ENCODE measurements at places on chromosomes 2 and 18. TPM values are rescaled to one million over a fixed set of nuclear protein-coding genes. Genes with fewer than 3 reads are reported as not detected.

DNA sequence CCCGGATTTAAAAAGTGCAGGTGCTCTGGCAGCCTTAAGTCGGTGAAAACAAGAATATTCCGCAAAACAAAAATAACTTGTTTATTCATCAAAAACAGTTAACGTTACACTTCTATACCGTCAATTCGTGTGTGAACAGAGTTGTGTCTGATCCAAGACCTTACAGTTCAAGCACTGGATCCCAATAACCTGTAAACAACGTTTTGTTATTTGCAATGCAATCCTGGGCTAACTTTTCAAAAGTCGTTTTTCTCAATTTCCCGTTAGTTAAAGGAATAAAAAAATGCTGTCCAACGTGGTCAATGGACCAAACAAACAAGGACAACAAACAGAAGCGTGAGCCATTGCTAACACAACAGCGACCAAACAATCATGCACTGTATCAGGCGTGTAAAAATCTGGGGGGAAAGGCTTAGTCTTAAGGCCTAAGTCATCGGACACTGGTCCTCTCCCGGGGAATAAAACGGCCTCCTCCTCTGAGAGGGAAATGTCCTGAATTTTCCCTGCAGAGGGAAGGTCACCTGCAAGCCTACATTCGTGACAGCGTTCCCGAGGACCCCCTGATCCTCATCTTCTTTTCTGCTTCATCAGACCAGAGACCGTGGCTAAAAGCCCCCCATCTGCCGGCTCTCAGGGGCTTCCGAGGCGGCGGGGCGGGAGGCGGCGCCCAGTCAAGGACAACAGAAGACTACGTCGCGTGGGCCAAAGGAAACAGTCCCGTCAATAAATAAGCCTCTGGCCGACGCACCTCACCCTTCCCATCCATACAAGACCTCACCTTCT is 490 bp downstream of the NDUFS1 start:
- DNase-seq: peak; percentile 16

Gene CCDC74B
- total RNA-seq: 8.6 TPM

DNA sequence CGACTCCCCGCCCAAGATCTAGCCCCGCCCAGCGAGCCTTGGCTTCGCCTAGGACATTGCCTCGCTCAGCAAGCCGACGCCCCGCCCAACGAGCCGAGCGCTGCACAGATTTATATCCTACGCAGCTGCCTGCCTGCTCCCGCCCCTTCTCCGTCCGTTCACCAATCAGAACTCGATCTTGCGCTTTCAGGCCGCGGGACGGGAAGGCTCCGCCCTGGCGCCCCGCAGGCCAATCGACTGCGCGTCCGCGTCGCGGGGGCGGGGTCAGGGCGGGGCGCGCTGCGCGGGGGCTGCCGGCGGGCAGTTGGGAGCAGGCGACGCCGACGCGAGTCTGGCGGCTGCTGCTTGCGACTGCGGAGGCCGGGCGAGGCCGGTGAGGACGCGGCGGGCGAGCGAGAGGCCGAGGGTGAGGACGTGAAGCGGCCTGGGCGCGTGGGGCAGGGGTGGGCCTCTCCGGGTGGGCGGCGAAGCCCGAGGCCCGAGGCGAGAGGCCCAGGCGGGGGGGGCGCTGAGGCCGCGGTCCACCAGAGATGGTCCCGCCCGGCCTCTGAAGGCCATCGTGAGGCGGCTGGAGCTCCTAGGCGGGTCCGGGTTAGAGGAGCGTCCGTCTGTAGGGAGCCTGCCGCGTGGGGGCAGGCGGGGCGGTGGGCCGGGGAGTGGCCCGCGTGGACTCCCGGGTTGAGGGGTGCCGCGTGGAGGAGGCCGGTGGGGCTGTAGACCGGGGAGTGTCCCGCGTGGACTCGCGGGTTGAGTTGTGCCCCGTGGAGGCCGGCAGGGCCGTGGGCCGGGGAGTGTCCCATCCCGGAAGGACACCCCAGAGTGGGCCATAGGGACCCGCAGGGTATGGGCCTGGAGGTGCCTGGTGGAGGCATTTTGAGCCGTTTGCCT is at the start of gene FARP2:
FARP2 (plus strand) TSS at position 303 of the 888 bp plus-strand sequence. CDS start 16,823 bp downstream, outside the sequence.
- peak; percentile 95 for DNase-seq

Gene MC5R
- total RNA-seq: not detected

Measured in PC-3 (cell line).